ENCODE measurements at places on chromosomes 7 and 10.

- DNase-seq = no peak
Measured at GRCh38 chr7:106692450-106693051, 31.6 kb upstream of the CCDC71L start.

DNA sequence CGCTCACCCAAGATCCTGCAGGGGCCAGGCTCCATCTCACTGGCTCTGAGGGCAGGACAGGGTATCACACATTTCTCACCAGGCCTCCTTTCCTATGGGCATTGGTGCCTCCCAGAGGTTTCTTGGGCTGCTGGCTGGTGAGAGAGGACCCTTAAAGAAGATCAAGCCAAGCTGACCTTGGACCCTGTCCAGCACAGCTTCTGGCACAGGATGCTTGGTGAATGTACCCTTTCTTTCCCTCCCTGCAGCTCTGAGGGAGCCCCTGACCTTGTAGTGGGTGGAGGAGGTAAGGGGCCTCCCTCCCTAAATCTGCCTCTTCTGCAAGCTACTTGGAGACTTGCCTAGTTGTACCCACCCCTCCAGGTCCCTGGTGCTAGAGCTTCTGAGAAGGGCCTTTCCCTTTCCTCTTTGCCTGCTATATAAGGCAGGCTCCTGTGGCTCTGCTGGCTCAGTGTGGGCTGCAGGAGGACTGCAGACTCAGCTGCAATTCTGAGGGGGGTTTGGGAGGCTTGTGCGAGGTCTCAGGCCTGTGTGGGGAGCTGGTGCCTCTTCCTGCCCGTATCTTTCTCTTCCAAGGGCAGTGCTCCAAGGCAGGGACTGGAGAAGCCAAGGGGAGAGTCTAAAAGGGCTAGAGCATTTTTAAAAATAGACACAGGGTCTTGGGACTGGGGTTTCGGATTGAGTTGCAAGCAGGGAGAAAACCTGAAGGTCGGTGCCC, 11.7 kb upstream of the TRIM8 start:
- peak; percentile 52 for DNase-seq

DNA sequence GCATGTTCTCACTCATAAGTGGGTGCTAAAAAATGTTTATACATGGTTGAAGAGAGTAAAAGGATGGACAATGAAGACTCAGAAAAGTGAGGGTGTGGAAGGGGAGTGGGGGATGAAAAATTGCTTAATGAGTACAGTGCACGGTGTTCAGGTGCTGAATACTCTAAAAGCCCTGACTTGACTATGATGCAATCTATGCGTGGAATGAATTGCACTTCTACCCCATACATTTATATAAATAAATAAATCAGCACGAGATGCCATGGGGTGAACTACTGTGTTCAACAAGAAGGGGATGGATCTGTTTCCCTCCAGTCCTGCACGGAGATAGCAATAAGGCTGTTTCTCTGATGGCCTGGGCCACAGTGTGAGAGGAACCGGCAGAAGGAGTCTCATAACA, 254.3 kb upstream of the LYZL1 start:
- DNase-seq = no peak

GRCh38 chr7:92698237-92698841, 108.1 kb upstream of the FAM133B start:
- no peak for DNase-seq

DNA sequence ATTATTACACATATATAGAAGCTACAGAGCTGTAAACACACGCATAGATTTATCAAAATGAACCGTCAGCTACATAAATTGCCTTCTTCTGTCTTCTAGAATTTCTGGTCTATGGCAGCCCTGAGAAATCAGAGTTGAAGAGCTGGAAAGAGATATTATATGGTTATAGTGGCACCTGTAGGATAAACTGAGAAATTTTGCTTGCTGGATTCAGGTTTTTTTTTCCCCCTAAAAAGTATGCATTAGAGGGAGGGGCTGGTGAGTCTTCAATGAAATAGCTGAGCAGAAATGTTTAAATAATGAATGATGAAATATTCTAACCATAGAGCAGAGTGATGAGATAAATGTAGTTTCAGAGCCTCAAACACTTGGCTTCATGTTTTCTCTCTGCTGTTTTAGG, 78.0 kb upstream of the DYNC1I1 start:
- no peak for DNase-seq

All from hematopoietic multipotent progenitor cell treated with erythropoietin and hydrocortisone succinate and interleukin-3 and kit ligand, for 6 days (in vitro differentiated cells).